ENCODE measurements at places on chromosomes 5 and 9.

DNA sequence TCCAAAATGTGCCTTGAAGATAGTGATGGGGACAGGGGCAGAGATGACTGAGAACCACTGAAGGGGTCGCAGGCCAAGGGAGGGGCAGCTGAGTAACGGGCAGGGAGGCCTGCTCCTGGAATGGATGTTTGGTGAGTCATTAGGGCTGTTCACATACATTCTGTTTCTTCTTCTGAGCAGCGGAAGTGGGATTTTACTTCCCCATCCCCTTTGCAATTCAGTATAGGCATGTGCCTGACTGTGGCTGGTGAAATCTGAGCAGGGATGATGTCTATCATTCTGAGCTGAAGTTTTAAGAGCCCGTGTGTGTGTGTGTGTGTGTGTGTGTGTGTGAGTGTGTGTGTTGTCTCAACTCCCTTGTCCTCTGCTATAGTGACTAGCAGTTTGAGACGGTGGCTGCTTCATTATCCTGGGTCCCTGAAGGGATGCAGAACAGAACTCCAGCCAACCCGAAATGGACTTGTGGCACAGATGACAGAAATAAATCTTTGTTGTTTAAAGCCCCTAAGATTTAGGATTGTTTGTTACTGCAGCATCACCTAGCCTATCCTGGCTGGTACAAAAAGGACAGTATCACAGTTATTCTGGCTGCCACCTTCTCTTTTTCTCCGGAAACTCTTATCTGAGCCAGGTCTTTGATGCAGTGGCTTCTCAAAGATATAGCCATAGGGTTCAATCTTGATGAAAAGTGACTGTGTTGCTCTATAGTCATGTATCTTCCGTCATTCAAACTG, 29.2 kb upstream of the TGFBI start:
- no peak for DNase-seq

GRCh38 chr9:137054932-137055384, 1.1 kb upstream of the ENTPD2 start:
- no peak for DNase-seq

DNA sequence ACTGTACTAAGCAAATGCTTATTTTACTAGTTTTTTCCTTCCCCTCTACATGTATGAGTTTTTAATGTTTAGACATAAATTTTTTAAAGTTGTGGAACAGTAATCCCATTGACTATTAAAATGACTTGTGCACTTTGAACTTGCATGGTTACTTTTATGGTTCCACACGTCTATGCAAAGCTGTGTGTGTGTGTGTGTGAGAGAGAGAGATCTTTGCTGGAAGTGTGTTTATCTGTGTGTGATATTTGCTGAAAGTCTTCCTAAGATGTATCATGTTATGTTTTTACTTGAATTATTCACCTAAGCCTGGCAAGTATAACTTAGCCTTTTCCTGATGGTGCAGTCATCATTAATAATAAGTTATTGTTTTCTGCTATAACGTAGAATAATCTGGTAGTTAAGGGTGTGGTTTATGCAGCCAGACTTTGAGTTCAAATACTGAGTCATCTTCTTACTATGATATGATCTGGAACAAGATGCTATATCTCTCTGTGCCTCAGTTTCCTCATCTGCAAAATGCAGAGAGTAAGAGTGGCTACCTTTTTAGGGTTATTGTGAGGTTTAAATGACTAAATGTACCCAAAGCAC, 138.6 kb downstream of the SMARCA2 start:
- no peak for DNase-seq

DNA sequence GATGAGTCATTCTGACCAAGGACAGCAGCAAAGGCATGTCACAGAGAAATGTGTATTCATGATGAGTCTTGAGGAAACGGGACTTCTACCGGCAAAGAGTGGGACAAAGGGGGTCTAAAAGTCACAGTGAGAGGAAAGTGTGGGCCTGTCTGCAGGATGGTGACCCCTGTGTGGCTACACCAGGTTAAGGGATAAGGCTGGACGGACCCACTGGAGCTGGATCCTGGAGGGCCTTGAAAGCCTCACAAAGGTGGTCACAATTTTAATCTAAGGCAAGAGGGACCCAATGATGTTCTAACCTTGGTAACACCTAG, 176.5 kb downstream of the CDK5RAP2 start:
- no peak for DNase-seq

GRCh38 chr5:83179966-83180365, 102.6 kb downstream of the XRCC4 start:
- no peak for DNase-seq

Data from NCI-H1694 (cell line).